ENCODE measurements at places on chromosomes 2 and 18.
A peak's percentile ranks its signal among the peaks of the same experiment; 100 is the strongest.

DNA sequence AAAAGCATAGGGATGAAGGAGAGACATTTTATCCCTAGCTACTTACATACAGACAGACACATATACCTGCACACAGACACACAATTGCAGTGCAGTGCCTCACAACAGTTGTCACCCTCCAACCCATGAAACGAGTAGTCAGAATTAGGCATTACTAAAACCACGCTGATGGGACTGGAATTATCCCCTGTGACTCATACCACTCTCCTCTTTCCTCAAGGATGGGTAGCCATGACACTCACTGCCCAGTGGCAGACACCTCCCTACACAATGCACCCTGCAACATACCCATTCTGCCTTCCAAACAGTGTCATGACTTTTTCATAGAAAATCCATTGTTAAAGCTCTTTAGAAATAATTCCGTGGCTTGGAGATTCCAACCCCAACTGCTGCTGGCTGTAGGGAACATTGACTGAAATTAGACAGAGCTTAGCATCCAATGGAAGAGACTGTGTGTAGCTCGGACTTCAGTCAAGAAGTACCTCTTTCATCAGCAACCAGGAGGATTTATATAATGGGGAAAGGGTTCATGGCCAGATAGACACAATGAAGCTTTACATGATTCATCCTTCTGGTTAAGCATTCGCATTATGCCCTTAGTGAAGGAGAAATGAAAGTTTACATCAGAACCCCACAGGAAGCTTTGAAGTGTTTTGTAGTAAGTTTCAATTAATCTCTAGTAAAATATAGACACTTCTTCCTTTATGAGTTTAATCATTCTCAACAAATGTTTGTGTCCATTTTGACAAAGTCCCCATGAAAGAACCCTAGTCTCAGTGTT is 155.2 kb downstream of the FBXO15 start:
- DNase-seq: no peak

DNA sequence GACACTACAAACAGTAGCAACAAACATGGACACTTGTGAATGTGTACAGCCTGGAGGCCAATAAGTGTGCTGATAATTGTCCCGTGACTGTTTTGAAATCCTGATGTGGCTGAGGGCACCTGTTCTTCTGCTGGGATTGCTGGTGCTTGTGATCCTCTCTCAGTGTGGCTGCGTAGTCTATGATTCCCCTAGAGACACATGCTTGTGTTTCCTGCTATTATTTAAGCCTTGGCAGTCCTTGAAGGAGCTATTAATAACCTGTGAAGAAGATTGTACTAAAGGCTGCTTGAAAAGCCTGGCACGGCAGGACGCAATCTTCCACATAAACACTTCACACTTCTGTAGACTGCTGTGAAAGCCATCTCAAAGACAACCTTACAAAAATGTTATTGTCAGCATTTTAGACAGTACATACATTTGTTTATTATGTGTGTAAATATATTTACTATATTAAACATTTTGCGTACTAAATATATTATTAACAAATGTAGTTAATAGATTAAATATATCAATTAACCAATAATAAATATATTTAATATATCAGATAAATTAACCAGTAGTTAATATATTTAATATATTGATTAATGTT is 71.4 kb downstream of the GALR1 start:
- no peak for DNase-seq

- DNase-seq: no peak
Observed at GRCh38 chr2:225113371-225114015, 71.2 kb upstream of the DOCK10 start.

DNA sequence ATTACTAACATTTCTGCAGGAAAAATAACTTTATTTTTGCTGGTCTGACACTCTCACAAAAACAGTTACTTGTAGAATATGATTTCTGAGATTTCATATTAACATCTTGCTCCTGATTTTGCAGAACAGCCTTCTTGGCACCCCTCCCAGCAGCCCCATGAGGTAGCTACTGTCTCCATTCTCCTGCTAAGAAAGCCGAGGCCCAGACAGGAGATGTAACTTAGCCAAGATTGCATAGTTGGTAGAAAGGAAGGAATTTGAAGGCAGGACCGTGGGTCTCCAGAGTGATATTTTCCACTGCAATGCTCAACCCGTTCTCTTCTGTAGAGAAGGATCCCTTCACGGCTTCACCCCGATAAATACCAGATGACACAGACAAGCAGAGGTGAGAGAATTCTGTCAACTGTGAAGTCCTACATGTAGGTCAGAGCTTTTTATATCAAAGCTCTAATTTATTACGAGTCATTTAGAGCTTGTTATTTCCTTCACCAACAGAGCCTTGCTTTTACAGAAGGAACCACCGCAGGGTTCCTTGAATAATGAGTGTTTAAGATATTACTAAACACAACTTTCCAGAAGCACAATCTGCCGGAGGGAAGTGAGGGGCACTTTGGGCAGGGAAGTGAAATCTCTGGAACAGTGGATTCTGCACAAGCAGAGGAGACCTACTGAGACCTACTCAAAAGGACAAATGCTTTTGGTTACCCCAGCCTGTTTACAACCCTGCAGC is 48.0 kb upstream of the MYCN start:
- DNase-seq: no peak

DNA sequence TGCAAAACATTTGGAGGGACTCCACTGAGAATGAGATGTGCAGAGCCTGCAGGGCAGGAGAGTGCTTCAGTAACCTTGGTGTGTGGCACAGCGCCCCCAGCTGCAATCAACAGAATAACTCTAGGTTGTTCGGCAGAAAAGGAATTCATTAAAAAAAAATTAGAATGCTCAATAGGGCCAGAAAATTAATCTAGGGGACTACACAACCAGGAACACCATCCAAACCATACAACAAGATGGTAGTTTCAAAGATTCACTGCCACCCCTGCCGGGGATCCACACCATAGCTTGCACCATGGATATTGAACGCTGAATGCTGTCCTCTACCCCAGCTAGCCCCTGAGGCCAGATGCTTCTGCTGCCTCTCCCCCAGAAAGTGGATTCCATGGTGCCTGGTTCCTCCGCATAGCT is 50.1 kb downstream of the THUMPD2 start:
- DNase-seq: no peak

- DNase-seq: no peak
Observed at GRCh38 chr18:7174344-7175095, 56.4 kb upstream of the LRRC30 start.

- no peak for DNase-seq
Observed at GRCh38 chr2:20663196-20664070, 3.5 kb upstream of the GDF7 start.

GRCh38 chr18:38695559-38696280 is 1130.1 kb upstream of the CELF4 start:
- DNase-seq: peak; percentile 6

DNA sequence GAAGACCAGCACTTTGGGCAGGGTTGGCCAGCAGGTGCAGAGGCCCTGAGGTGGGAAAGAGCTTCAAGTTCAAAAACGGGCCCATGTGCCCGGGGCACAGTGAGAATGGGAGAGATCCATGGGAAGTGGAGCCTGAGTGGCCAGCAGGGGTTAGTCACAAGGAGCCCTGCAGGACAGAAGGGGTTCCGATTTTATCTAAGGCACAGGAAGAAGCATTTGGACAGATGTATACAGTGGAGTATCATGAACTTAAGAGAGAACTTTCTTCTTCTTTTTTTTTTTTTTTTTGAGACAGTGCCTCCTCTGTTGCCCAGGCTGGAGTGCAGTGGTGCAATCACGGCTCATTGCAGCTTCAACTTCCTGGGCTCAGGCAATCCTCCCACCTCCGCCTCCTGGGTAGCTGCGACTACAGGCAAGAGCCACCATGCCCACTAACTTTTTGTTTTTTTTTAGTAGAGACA is 24.0 kb downstream of the WIPF1 start:
- no peak for DNase-seq

GRCh38 chr2:237315170-237315828 is 98.7 kb downstream of the COL6A3 start:
- DNase-seq: peak; percentile 78

- DNase-seq: no peak
Observed at GRCh38 chr2:74873678-74874640, 40.0 kb downstream of the HK2 start.

GRCh38 chr2:26536371-26537068 is 58.6 kb upstream of the OTOF start:
- no peak for DNase-seq

GRCh38 chr2:127092306-127092705 is 14.6 kb downstream of the BIN1 start:
- no peak for DNase-seq

DNA sequence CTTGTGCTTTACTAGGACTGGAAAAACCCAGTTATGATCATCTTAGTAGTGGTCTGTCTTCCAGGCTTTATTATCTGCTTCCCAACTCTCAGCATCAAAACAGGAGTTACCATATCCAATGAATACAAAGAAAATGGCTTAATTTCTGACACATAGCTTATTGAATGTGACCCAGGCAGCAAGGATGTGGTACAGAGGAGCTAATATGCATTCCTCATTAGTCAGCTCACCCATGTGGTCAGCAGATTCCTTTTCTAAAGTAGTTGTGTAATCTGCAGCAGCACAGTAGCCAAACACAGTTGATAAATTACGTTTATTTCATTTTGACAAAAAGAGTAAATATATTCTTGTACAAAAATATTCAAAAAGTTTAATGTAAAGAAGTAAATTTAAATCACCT is 43.6 kb downstream of the TSPYL6 start:
- peak; percentile 91 for DNase-seq

GRCh38 chr18:60892441-60892840 is 440.8 kb upstream of the CDH20 start:
- DNase-seq: no peak

DNA sequence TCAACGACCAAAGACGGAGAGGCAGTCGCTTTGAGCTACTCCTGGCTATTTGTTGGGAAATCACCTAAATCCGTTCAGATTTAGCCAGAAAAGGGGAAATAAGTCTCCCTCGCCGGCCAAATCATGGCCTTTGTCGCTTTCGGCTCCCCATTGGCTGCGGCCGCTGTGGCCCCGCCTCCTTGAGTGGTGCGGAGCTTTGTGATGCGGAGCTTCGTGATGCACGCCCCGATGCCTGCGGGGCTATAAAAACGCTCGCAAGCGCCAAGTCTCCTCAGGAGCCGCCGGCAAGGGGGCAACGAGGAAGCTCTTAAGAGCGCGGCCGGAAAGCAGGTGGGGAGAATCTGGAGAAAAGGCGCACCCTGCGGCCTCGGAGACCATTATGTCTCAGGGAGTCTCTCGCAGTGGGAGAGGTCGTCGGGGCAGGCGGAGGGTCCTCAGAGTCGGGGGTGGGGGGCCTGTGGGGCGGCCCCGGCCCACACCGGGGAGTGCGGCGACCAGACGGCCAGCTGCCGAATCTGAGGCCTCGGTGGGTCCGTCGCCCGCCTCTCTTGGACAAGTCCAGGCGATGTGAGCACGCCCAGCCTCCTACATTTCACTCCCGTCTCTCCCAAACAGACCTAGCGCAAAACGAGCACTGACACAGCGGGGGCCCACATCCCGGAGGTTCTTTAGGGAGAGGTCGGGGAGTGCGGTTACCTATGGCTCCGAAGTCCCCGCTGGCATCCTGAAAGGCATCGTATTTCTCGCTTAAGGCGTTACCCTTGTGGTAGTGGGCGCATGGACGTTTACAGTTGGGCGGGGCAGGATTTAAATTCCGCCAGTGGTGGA is at the start of gene CABYR:
Gene CABYR (plus strand): TSS at position 274 of the 828 bp plus-strand sequence. CDS start 4,053 bp downstream, outside the sequence.
- peak; percentile 66 for DNase-seq

- no peak for DNase-seq
Observed at GRCh38 chr18:35467624-35468016, 30.1 kb downstream of the INO80C start.

GRCh38 chr2:23662466-23662865 is 264.5 kb downstream of the ATAD2B start:
- DNase-seq: no peak

DNA sequence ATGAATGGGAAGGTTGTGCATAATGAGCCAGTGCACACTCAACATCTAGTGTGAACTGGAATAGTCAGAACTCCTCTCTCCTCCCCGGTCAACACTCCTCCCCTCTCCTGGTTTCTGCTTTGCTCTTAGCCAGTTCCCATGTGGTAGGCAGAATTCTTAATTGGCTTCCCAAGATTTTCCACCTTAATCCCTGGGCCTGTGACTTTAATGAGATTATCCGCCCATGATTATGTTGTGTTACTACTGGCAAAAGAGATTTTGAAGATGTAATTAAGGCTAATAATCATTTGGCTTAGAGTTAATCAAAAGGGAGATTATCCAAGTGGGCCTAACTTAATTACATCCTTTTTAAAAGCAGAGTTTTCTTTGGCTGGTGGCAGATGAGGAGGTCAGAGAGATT is 34.2 kb upstream of the REV1 start:
- no peak for DNase-seq

DNA sequence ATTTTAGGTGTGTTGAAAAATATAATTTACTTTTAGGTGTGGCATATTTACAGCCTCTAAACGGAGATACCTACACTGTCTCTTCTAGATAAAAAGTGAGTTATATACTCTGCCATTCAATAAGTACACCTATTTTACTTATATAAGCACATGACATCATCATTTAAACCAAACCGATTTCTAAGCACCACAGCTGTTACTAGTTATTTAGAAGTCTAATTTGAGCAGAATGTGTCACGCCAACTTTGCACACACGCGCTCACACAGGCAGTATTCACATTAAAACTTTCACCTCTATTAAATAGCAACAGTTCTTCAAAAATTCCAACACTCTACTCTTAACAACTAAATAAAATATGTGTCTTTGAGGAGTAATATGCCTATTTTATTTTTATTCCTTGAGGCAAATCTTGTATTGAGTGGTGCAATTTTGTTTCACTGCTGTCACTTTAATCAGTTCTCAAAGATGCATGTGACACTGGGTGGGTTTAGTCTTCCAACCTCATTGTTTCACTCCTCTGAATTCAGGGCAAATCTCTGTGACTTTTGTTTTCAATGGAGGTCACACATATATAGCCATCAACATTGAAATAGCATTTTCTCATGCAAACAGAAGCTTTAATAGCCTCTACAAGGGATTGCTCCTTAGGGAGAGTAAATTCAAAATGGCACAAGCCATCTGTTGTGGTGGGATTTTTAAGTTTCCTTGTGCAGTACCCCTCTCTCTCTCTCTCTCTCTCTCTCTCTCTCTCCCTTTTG is 721.0 kb downstream of the PLCL1 start:
- DNase-seq: no peak

GRCh38 chr2:109335631-109336176 is 206.7 kb downstream of the SH3RF3 start:
- DNase-seq: peak; percentile 55

DNA sequence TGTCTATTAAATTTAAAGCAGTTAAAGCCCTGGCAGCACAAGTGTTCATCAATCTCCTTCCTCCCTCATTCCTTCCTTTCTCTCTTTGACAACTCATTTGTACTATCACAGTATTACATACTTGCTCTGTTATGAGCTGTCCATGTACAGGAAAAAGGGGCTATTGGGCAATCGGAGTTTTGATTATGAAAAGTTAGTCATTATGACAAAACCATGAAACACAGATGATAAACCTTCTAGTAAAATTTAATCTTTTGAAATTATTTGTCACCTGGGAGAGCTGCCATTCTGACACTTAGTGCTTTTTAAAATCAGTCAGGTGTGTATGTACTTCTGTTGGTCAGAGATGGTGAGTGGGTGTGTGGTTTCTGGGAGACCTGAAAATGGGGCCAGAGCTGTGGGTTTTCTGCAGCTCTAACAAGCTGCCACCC is 39.4 kb downstream of the MAP4K4 start:
- DNase-seq: no peak
